WTC11 (cell line): ENCODE measurements at places on chromosomes 7 and 10.

DNA sequence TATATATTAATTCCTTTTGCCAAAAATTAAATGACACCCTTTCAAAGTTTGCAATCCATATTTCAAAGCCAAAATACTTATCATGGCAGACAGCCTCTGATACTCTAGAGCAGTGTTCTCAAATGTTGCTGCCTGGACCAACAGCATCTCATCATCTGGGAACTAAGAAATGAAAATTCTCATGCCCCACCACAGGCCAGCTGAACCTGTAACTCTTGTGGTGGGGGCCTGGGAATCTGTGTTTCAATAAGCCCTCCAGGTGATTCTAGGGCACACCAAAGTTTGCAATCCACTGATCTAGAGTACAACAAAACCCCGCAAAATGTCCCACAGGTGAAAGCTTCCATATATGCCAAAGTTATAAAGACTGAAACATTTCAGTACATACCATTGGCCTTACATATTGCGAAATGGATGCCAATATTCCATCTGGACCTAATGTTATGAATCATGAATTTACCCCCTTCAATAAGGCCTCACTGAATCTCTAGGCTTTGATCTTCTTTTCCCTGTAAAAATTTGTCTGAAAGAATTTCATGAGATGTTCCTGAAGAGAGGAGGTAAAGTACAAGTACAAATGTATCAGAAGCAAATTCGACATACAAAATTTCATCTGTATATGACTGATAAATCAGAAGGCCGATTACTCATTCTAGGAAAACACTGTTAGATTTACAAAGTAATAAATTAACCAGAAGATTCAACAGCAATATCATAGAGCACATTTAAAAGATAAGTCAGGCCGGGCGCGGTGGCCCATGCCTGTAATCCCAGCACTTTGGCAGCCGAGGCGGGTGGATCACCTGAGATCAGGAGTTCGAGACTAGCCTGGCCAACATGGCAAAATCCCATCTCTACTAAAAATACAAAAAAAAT, 25.3 kb upstream of the EPC1 start:
- DNase-seq: no peak

GRCh38 chr10:77027576-77027975, 610.0 kb downstream of the KCNMA1 start:
- DNase-seq: no peak

DNA sequence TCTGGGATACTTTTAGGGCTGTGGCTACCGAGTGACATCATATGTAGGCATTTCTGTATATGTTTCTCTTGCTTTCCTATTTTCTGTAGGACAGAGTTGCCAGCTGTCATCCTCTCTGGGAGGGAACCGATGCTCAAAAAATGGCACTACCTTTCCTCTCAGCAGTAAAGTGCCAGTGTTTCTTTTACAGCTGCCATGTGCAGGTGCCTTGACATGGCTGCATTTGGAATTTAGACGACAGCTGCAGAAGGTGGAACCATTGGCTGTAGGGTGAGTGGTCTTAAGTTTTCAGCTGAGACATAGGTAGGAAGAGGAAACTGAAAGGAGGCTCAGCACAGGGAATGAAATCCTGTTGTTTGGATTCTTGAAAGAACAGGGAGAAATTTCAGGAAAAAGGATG, 20.2 kb upstream of the RPA3 start:
- DNase-seq: no peak

GRCh38 chr7:6650521-6651011, 13.4 kb downstream of the ZNF316 start:
- no peak for DNase-seq

DNA sequence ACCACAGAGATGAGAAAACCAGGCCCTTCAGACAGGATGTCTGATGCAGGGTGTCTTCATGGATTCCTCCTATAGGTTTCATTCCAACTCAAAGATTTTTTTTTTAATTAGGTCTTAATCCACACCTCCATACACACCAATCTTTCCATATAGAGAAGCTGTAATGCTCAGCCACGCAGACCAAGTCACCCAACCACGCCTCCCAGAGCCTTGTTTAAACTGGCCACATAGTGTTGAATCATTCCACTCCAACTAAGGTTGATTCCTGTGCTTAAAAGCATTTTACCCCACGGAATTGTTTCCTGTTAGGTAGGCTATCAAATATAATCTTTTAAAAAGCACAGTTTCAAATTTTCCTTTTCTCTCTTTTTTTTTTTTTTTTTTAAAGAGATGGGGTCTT, 153.6 kb downstream of the TYW1B start:
- no peak for DNase-seq
